ENCODE measurements at places on chromosomes 1 and 21. TPM values are rescaled to one million over a fixed set of nuclear protein-coding genes. Genes with fewer than 3 reads are reported as not detected.

- no peak for DNase-seq
These were observed 69.4 kb downstream of the VAV3 start for GRCh38 chr1:107895403-107896191.

DNA sequence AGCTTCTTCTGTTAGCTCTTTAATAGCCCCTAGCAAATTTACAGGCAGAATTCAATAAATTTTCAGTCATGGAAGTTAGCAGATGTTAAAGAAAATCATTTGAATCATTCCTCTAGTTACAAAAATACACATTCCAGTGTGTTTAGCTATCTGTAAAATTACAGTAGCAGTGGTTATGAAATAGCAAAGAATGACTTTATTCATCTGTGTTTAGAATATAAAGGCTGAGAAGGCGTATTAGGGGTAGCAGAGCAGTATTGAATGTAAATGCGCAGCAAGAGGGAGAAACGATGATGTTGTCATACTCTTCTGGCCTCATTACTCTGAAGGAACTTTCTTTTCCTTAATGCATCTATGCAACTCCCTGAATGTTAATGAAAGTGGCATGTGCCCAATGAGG lies 106.2 kb upstream of the CYYR1 start:
- no peak for DNase-seq

GRCh38 chr21:45816794-45817193 lies 164.8 kb upstream of the COL6A1 start:
- DNase-seq = no peak

DNA sequence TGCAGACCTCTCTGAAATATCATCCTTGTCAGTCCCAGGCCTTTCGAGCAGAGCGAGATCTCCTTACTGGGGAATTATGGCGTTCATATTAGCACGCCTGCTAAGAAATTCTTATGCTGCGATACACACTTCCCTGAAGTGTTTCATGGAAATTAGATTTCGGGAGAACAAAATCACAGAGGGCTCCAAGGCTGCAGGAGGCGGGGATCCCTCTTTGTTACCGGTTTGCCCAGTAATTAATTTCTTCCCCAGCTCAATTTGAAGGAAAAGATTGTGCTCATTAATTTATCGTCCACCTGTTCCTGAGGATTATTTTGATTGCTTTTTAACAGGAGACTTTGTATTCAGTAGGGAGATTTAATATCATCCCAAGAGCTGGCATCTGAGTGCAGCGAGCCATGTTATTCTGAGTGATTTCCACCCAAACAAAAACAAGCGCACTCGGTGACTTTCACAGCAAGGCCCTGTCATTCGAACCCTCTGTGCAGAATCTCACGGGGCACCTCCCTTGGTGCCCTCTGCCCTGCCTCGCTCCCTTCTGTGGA lies 202.3 kb upstream of the GALNT2 start:
- DNase-seq = no peak

GRCh38 chr21:41960386-41960785 lies 6.6 kb upstream of the C2CD2 start:
- DNase-seq = no peak

GRCh38 chr1:232628335-232629249 lies 1.3 kb downstream of the SIPA1L2 start:
- DNase-seq = no peak

DNA sequence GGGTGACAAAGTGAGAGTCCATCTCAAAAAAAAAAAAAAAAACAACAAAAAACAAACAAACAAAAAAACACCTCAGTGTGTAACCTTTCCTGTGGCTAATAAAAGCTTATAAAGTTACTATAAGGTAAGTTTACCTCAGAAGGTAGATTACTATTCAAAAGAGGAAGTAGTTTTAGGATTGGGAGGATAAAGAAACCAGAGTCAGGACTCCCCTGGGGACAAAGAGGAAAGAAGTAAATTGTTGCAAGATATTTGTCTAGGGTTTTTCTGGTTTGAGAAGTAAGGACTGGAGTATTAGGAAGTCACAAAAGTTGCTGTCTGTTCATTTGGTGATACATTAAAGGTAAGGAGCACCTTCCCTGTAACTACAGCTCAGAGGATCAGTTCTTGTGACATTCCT lies 23.8 kb upstream of the CENPF start:
- no peak for DNase-seq

DNA sequence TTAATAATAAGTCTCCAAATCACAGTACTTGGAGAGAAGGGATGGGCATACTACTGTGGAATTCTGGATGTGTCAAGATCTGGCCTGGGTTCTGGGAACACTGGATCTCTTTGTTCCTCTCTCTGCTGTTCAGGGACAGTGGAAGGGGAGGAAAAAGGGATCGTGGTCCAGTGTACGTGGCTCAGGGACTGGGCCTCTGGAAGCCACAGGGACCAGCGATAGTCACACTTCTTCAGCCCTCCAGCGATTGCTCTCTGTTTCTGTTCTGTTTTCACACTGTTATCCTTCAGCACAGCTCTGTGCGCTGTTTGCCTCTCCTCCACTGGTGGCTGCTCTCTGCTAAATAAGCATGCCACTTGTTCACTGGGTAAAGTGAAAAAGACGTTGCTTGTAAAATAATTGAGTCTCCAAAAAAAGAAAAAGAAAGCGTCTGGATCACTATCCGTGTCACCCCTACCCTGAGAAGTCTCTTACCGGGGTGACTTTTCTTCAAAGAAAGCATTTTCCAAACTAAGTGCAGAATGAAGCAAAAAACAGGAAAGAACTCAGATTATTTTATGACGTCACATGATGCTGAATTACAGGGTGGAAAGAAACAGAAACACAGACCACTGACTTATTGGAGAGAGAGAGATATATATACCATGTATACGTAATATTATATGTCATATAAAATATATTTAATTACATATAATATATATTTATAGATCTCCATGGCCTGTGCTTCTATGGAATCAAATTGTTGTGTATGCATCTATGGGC lies 279.4 kb downstream of the RGS7 start:
- no peak for DNase-seq

GRCh38 chr1:180620581-180620980 lies 11.2 kb upstream of the XPR1 start:
- no peak for DNase-seq

GRCh38 chr1:194159941-194160340 lies 973.5 kb upstream of the B3GALT2 start:
- no peak for DNase-seq

DNA sequence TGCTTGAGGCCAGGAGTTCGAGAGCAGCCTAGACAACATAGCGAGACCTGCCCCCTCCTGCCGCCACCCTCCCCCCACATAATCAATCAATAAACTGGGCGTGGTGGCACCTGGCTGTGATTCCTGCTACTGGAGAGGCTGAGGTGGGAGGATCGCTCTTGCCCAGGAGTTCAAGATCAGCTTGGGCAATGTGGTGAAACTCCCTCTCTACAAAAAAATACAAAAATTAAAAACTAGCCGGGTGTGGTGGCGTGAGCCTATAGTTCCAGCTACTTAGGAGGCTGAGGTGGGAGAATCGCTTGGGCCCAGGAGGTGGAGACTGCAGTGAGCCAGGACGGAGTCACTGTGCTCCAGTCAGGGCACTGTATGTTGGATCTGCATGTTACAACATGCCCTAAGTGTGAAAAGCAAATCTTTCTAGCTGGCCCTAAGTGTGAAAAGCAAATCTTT lies 7.0 kb upstream of the MDM4 start:
- DNase-seq = no peak

DNA sequence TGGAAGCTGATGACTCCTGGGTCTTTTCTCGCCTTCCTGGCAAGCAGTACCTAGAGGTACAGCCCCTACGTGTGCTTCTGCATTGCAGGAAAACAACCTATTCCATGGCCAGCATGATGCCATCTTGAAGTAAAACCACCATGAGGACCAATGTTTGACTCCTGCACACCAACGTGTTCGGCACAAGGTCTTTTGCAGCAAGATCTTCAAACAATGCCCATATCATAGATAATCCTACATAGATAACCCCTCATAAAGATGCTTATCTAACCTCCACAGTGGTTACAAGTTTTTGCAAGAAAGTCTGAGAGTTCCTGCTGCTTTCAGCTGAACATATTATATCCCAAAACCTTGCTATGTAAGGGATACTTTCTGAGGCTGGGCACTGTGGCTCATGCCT lies 141.1 kb upstream of the MAP1LC3C start:
- DNase-seq = no peak

- no peak for DNase-seq
These were observed 345.5 kb downstream of the SMYD3 start for GRCh38 chr1:246161626-246162025.

- no peak for DNase-seq
These were observed 77.9 kb downstream of the ZC3H11B start for GRCh38 chr1:219534991-219535390.

DNA sequence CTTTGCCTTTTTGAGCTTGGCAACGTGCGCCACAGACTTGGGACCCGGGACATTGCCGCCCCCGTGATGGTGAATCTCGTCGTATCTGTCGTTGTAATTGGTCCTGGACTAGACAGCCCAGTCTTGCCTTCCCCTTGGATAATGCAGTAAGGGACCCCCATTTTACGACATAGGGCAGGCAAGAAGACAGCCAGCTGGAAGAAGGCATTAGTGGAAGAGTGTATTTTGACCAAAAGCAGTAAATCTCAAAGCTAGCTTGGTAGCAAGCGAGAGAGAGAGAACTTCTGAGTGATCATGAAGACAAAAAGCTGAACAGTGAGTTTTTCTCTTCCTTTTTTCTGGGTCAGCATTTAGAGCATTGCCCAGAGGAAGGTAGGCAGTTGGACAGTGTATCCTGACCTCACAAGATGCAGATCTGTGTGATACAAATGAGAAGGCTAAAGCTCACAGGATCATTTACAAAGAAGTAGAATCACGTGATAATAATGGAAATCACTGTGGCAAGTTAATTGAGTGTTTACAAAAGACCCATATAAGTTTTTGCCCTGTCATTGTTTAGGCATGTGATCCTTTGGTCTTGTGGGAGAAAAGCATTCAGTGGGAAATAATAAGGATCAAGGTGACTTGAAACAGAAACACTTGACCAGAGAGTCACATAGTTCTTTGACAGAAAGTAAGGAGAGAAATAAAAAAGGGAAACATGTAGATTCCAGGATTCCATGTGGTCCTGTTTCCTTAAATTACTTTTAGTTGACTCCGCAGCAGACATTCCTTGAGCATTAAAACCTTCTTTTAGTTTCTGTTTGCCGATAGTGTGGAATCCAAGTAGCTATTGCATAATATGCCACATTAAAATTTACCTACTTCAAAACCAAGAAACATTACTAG lies 66.3 kb downstream of the CNST start:
- no peak for DNase-seq

GRCh38 chr21:43590194-43590593 lies 69.1 kb downstream of the HSF2BP start:
- DNase-seq = no peak

GRCh38 chr1:27804791-27805190 lies 25.8 kb upstream of the PPP1R8 start:
- no peak for DNase-seq

- no peak for DNase-seq
These were observed 86.4 kb upstream of the RUNX1 start for GRCh38 chr21:35135481-35135880.

DNA sequence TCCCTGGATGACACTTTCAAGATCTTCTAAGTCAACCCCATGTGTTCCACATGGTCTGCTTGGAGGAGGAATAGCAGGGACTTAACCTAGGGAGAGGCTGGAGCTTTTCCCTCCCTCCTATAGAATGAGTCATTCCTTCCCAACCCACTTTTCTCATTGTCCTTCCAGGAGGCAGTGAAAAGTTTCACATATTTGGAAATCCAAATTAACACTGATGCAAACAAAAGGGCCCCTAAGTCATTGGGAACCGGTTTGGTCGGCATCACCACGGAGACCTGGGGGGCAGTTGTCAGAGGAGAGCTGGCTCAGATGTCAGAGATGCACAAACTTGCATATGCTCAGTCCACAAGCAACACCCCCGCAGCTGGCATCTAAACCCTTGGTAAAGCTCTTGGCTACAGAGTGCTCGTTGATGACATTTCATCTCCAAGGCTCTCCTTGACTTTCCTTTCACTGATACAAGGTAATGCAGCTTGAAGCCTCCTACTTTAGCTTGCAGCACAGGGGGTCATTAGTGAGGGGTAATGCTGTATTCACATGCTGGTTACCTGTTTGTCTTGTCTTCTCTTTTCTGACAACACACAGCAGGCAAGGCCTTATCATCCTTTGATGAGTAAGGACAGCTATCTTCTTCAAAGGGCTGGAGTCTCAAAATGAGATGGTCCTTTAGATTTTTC lies 12.3 kb upstream of the LRRC8D start:
- DNase-seq = no peak

DNA sequence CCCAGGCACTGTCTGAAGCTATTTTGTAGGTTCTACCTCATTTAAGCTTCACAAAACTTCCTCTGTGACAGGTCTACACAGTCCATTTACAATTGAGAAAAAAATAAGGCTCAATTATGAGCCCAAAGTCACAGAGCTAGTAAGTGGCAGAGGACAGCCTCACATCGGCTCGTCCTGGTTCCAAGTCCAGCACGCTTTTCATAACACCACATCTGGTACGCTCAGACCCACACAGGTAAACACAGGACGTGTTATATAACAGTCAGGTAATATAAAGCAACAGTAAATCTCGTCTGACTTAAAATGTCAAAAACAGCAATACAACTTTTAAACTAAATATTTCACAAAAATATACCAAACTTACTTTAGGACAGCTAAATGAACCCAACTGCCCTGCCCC lies 13.1 kb downstream of the JAK1 start:
- DNase-seq = no peak

DNA sequence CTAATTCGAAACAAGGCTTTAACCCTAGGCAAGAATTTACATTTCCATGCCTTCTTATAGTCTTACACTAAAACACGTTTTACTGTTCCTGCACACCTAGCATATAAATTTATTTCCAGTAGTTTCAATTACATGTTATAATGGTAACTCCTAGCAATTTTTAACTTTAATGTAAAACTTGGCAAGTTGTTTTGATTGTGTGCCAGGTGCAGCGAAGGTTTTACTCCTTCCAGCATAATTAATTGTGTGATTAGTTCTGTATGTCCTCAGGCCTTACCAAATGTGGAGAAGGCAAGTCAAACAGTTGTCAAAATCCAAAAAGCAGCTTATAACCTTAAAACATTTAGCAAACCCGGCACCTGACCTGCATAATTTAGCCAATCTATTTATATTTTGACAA lies 114.8 kb downstream of the KCNK1 start:
- DNase-seq = no peak

RIPPLY3 gene
- total RNA-seq = 18.9 TPM

TSPEAR gene
- not detected for total RNA-seq

S100A12 gene
- not detected for total RNA-seq

TESK2 gene
- 9.5 TPM for total RNA-seq

IVL gene
- total RNA-seq = not detected

KRTAP19-3 gene
- not detected for total RNA-seq

HRNR gene
- total RNA-seq = not detected

EXTL1 gene
- total RNA-seq = 3.6 TPM

TMIGD3 gene
- total RNA-seq = not detected

HSF2BP gene
- 2.0 TPM for total RNA-seq

MAST2 gene
- total RNA-seq = 47.8 TPM

UBXN10 gene
- 2.8 TPM for total RNA-seq

CLCA1 gene
- not detected for total RNA-seq

All from progenitor cell of endocrine pancreas (in vitro differentiated cells).